ENCODE measurements at places on chromosomes 11 and 22.

- H3K4me1 ChIP-seq, result peaks cover 37% of the 10 kb centered on the region
- H3K27me3 ChIP-seq, result no peaks in the 10 kb centered on the region
- peak overlapping the region; percentile 1 for H3K4me3 ChIP-seq
- H3K36me3 ChIP-seq, result no peaks in the 10 kb centered on the region
- peak overlapping the region; percentile 72 for H3K27ac ChIP-seq
Measured at GRCh38 chr11:64996327-64996709, 453 bp downstream of the BATF2 start.

GRCh38 chr11:5065027-5065426 lies 4.3 kb upstream of the OR52E1 start:
- H3K4me3 ChIP-seq, result no peak overlapping the region
- H3K27me3 ChIP-seq, result no peaks in the 10 kb centered on the region
- H3K27ac ChIP-seq, result no peak overlapping the region
- no peaks in the 10 kb centered on the region for H3K36me3 ChIP-seq
- no peak for DNase-seq
- H3K4me1 ChIP-seq, result no peaks in the 10 kb centered on the region

DNA sequence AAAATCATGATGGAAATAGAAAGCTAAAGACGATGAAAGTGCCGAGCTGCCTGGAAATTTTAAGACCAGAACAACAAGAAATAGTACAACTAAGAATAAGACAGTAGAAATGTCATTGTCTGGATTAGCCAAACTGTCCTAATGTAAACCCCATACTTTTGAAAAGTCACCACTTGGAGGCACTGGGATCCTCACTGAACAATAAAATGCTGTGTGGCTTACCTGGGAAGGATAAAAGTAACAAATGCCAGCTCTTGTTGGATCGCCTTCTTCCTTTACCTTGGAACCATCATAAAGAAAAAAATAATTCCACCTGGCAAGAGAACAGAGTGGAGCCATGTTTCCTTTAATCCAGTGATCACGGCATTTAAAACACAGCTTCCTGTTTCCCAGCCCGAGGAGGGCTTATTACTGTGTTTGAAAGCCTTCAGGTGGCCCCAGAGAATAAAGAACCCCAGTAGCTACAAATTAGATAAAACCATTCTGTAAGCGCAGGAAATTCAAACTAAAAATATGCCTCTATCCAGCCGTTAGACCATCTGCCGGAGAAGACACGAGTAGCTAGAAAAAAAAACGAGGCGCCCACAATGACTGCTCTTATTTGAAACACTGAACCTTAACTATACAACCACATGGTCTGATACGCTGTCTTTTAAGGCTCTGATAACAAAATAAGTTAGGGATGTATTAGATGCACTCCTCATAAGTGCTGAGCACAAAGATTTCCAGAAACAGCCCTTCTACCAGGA lies 4.4 kb downstream of the HPS4 start:
- DNase-seq, result no peak
- H3K27ac ChIP-seq, result peak overlapping the region; percentile 9
- peaks cover 48% of the 10 kb centered on the region for H3K4me1 ChIP-seq
- H3K4me3 ChIP-seq, result no peak overlapping the region
- H3K27me3 ChIP-seq, result no peaks in the 10 kb centered on the region
- peaks cover 57% of the 10 kb centered on the region for H3K36me3 ChIP-seq

GRCh38 chr11:110362971-110363509 lies 66.6 kb upstream of the RDX start:
- H3K27me3 ChIP-seq, result no peaks in the 10 kb centered on the region
- no peak overlapping the region for H3K4me3 ChIP-seq
- no peaks in the 10 kb centered on the region for H3K36me3 ChIP-seq
- H3K27ac ChIP-seq, result peak overlapping the region; percentile 47

- H3K27ac ChIP-seq, result no peak overlapping the region
- H3K36me3 ChIP-seq, result no peaks in the 10 kb centered on the region
- H3K27me3 ChIP-seq, result no peaks in the 10 kb centered on the region
Measured at GRCh38 chr11:89447845-89448244, 43.3 kb downstream of the NOX4 start.

GRCh38 chr22:26979294-26979693 lies 321.9 kb downstream of the MIAT start:
- H3K4me3 ChIP-seq, result no peak overlapping the region
- no peaks in the 10 kb centered on the region for H3K36me3 ChIP-seq
- no peak for DNase-seq
- H3K27me3 ChIP-seq, result no peaks in the 10 kb centered on the region

GRCh38 chr11:125171974-125172373 lies 7.4 kb downstream of the PKNOX2 start:
- DNase-seq, result no peak
- H3K36me3 ChIP-seq, result no peaks in the 10 kb centered on the region
- H3K27me3 ChIP-seq, result peaks cover 3% of the 10 kb centered on the region
- H3K4me1 ChIP-seq, result peaks cover 43% of the 10 kb centered on the region

DNA sequence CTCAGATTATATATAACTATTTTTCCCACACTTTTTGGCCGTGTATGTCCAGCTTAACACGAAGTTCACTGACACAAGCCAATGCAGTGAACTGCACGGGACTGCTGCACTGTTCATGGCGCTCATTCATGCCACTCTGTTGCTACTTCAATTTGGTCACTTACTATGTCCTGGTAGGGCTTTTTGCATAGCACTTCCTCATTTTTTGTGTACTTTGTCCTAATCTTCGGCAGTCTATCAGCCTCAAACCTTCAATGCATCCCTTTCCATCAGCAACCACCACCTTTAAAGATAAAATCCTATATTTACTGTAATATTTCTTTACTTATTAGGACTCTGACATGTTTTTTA lies 18.7 kb upstream of the ARHGAP32 start:
- DNase-seq, result no peak
- H3K36me3 ChIP-seq, result no peaks in the 10 kb centered on the region
- H3K4me1 ChIP-seq, result no peaks in the 10 kb centered on the region
- H3K4me3 ChIP-seq, result no peak overlapping the region
- no peak overlapping the region for H3K27ac ChIP-seq

DNA sequence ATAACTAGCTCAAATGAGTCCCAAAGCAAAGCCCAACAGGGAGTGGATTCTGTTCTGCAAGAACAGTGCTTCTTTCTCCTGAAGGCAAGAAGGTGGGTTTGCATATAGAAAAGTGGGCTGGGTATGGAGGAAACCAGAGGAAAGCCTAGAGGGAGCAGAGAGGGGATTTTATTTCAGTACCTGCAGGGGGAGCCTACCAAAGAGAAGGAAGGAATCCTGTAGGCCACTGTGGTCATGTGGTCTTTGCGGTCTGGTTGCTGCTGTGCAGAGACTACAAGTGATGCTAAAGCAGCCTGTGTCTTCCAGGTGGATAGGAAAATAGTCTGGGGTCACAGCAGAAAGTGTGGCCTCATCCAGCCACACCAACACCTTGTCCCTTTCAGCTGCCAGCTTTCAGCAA lies 33.2 kb upstream of the ZBTB16 start:
- H3K27ac ChIP-seq, result no peak overlapping the region
- no peaks in the 10 kb centered on the region for H3K27me3 ChIP-seq
- H3K36me3 ChIP-seq, result no peaks in the 10 kb centered on the region
- peaks cover 4% of the 10 kb centered on the region for H3K4me1 ChIP-seq
- no peak overlapping the region for H3K4me3 ChIP-seq

- no peak overlapping the region for H3K4me3 ChIP-seq
- DNase-seq, result no peak
- H3K27ac ChIP-seq, result no peak overlapping the region
- H3K36me3 ChIP-seq, result no peaks in the 10 kb centered on the region
- no peaks in the 10 kb centered on the region for H3K27me3 ChIP-seq
- H3K4me1 ChIP-seq, result peaks cover 11% of the 10 kb centered on the region
Measured at GRCh38 chr11:73965764-73966121, 14.9 kb downstream of the DNAJB13 start.

DNA sequence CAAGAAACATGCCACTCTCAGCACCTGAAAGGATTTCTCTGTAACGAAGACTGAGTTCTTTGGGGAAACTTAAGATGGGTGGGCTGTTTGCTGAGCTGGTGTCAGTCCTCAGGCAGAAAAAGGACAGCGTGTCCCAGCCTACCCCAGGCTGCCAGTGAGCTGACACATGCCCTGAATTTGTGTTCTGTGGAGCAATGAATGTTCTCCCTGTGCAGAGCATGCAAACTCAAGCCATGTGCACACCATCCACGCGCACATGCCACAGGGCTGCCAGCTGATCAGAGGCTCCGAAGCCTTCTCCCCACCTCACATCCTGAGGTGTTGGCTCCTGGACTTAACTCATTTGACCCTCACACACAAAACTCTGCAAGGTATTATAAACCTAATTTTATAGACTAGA lies 104.9 kb downstream of the KCNC1 start:
- no peaks in the 10 kb centered on the region for H3K27me3 ChIP-seq
- H3K27ac ChIP-seq, result no peak overlapping the region
- no peaks in the 10 kb centered on the region for H3K36me3 ChIP-seq

DNA sequence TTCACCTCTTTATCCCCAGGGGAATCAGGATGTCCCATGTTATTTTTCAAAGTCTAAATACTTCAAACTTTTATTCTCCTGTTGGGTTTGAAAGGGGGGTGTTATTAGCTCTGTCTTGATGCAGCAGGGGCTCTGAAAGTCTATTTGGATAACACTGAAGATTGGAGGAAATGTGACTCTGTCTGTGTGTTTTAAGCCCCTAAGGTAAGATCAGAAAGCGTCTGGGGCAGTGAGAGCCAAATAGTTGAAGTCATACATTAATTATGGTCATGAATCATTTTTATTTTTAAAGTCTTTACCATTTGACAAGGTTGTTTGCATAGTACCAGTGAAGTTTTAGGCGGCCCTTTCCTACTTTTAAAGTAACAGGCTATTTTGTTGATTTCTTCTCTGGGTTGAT lies 139.0 kb downstream of the UVRAG start:
- H3K27me3 ChIP-seq, result no peaks in the 10 kb centered on the region
- H3K4me1 ChIP-seq, result no peaks in the 10 kb centered on the region
- no peaks in the 10 kb centered on the region for H3K36me3 ChIP-seq
- H3K27ac ChIP-seq, result no peak overlapping the region

GRCh38 chr11:87430821-87431220 lies 393.1 kb downstream of the TMEM135 start:
- no peak overlapping the region for H3K27ac ChIP-seq
- DNase-seq, result no peak
- no peak overlapping the region for H3K4me3 ChIP-seq
- no peaks in the 10 kb centered on the region for H3K4me1 ChIP-seq
- H3K36me3 ChIP-seq, result no peaks in the 10 kb centered on the region
- no peaks in the 10 kb centered on the region for H3K27me3 ChIP-seq

DNA sequence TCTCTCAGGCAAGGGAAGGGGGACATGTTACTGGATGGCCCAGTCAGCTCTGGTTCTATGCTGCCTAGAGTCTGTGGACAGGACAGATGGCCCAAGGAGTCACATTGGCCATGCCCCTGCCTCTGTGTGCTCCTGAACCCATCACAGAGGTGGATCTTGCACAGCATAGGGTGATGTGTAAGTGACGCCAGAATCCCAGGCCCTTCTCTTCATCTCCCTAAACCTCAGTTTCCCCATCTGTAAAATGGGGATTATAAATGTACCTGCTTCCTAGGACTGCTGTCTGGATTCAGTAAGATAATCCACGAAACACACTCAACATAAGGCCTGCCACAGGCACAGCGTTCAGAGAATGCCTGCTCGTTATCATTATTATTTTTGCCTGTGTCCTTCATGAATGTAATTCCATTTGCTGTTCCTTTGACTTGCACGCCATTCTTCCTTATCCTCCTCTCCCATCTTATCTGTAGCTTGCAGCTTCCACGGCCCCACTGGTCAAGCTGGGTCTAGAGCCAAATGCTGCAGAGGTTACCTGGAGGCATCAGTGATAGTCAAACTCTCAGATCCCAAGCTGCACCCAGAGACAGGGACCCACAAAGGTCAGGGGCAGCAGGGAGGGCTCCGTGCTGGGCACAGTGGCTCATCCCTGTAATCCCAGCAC lies 207.0 kb downstream of the MN1 start:
- no peaks in the 10 kb centered on the region for H3K4me1 ChIP-seq
- no peaks in the 10 kb centered on the region for H3K27me3 ChIP-seq
- DNase-seq, result no peak
- H3K27ac ChIP-seq, result no peak overlapping the region
- H3K36me3 ChIP-seq, result no peaks in the 10 kb centered on the region

DNA sequence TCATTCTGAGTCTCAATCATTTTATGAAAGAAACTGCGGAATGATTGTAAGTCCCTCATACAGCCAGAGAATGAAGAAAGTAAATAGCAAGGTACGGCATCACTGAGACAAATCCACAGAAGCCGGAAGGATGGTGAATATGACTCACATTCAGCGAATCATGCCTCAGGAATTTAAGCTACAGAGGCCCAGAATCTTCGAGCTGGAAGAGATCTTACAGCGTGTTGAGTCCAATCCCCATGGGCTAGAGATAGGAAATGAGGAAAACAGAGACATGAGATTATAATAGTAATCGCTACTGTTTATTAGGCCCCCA lies 173.2 kb downstream of the KIF18A start:
- no peak overlapping the region for H3K4me3 ChIP-seq
- no peaks in the 10 kb centered on the region for H3K27me3 ChIP-seq
- H3K27ac ChIP-seq, result no peak overlapping the region
- no peaks in the 10 kb centered on the region for H3K4me1 ChIP-seq
- DNase-seq, result no peak

GRCh38 chr22:19505735-19506126 lies 18.5 kb downstream of the CLDN5 start:
- DNase-seq, result no peak
- H3K4me1 ChIP-seq, result no peaks in the 10 kb centered on the region
- H3K4me3 ChIP-seq, result no peak overlapping the region
- peaks cover 5% of the 10 kb centered on the region for H3K36me3 ChIP-seq

DNA sequence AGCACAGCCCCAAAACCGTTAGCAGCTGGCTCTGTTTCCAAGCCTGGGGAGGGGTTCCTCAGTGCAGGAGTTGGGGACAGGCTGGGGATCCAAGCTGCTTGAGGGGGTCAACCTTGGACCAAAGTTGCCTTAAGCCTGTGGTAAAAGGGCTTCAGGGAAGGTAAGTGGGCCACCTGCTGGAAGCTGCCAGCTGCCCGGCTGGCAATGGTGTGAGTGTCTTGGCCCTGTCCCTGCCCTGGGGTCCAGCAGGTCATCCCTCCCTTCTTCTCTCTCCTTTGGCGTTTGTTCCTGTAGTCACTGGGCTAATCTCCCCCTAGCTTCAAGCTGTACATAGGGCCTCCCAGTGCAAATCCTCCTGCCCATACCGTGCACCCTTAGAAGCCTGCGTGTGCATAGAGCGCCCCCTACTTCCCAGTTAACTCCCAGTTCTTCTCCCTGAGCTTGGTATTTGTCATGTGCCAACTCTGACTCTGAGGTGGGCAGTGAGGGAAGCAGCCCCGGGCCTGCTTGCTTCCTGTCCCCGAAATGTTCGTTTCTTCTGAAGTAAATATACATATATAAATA lies 4.4 kb downstream of the TMEM258 start:
- H3K4me3 ChIP-seq, result no peak overlapping the region
- no peaks in the 10 kb centered on the region for H3K27me3 ChIP-seq
- peaks cover 15% of the 10 kb centered on the region for H3K4me1 ChIP-seq
- no peak for DNase-seq
- H3K27ac ChIP-seq, result no peak overlapping the region

DNA sequence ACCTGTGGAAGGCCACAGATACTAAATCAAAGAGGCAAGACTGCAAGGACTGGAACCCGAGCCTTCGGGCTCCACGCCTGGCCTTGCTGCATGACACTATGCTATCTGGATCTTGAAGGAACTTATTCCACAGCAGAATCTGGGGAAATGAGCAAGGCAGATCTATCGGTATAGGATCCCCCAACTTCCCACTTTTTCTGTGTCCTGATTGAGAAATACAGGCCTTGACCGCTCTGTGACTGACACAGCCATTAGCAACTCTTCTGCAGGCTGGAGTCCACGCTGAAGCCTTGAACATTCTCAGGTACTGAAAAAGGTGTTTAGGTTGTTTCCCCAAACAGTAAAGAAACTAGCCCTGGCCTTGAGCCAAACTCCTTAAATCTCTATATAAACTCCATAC lies 241.2 kb upstream of the NARS2 start:
- H3K36me3 ChIP-seq, result no peaks in the 10 kb centered on the region
- no peak overlapping the region for H3K4me3 ChIP-seq
- no peak overlapping the region for H3K27ac ChIP-seq
- H3K4me1 ChIP-seq, result peaks cover 17% of the 10 kb centered on the region
- no peak for DNase-seq
- no peaks in the 10 kb centered on the region for H3K27me3 ChIP-seq

All from heart right ventricle (tissue), 16 donors.